Renal pelvis (tissue), 12 donors: ENCODE measurements at places on chromosomes 12 and 14. TPM values are rescaled to one million over a fixed set of nuclear protein-coding genes. Genes with fewer than 3 reads are reported as not detected.
A peak's percentile ranks its signal among the peaks of the same experiment; 100 is the strongest.

Gene NR1H4
- polyA plus RNA-seq = 13.2 TPM

Gene ADCY4
- 22.6 TPM for polyA plus RNA-seq

Gene P2RX2
- polyA plus RNA-seq = 1.6 TPM

Gene SERPINA10
- 0.15 TPM for polyA plus RNA-seq

GRCh38 chr14:101757064-101757838, 4.3 kb upstream of the PPP2R5C start:
- no peak for DNase-seq

DNA sequence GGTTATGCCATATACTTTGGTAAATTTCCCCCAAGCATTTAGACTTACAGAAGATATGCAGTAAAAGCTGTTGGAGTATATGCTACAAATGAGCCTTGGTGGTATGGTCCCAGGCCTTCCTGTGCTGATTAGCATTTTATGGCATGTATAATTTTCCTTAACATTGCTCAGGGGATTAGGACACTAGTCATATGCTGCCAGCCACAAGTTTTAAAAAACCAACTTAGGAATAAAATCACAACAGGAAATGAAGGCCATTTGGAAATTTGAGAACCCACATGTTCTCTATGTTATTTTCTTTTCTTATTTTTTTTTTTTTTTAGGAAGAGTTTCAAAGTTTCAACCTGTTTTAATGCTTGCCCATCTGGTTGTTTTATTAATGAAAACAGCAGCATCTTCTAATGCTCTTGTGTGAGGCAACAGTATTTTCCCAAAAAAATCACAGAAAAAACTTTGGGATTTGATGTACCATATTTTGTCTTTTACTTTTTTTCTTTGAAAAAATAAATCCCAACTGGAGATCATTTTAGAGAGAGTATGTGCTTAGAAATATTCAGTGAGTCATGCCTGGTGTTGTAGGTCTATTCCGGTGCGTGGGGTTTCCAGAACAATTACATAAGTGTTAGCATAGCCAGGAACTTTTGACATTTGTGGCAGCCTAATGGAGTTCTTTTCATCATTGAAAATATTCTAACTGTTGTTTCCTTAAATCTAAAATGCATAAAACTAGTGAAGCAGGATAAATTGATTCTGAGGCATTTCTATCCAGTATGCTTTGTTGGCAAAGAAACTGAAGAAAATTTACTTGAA, 21.7 kb upstream of the DUSP6 start:
- DNase-seq = no peak

- DNase-seq = peak; percentile 61
Measured at GRCh38 chr12:15977999-15978951, 67.1 kb downstream of the DERA start.

DNA sequence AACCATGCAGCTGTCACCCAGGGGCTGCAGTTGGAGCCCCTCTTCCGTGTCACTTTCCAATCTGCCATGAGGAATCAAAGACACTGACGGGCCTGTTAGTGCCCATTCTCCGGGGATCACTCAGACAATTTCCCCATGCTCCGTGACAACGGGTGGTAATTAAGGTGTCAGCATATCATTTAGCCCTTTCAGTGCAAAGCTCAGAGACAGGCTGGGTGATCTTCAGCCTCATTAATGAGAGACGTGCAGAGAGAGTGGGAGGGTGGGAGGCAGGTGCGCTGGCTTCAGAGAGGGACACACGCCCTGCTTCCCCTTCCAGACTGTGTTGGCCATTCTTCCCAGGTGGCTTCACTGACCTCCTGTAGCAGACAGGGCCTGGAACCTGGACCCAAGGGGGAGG, 58.7 kb downstream of the MVK start:
- DNase-seq = no peak

DNA sequence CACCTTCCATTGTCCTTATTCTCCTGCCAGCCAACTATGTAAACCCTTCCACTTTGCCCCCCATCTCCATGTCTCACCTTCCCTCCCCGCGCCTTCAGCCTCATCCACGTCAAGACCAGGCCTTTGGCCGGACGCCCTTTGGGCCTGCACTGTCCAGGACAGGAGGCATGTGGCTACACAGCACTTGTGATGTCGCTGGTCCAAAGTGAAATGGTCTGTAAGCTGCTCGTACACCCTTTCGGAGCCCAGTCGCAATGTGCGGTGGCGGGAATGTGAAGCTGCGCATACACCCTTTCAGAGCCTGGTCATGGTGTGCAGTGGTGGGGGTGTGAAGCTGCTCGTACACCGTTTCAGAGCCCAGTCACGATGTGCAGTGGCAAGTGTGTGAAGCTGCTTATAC, 247.9 kb upstream of the RGS6 start:
- no peak for DNase-seq

DNA sequence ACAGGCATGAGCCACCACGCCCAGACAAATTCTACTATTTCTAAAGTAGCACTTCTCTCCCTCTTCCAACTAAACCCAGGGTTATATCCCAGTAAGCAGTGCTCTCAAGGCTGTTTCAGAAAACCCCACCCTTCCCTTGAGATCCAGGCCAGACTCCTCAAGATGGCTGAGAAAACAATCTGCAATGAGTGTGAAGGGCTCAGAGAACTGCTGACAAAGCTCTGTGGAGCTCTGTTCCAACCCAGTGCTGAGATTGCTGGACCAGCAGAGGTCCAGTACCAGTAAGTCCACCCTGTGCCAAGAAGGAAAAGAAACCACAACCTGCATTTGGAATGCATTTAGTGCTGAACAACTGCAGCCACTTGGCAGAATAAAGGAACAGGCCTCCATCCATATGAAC, 3.7 kb upstream of the IFFO1 start:
- no peak for DNase-seq
